ENCODE measurements at places on chromosomes 13 and 19. TPM values are rescaled to one million over a fixed set of nuclear protein-coding genes. Genes with fewer than 3 reads are reported as not detected.

FBN3 gene
- total RNA-seq: 0.06 TPM

GARIN5B gene
- total RNA-seq: not detected

UPK1A gene
- total RNA-seq: not detected

TTC9B gene
- total RNA-seq: not detected

NLRP9 gene
- total RNA-seq: not detected

BEST2 gene
- not detected for total RNA-seq

NTN5 gene
- total RNA-seq: 2.7 TPM

NBEA gene
- total RNA-seq: 4.2 TPM

PLK5 gene
- total RNA-seq: not detected

MEIOSIN gene
- total RNA-seq: not detected

GNG8 gene
- total RNA-seq: not detected

LRP3 gene
- total RNA-seq: not detected

UHRF1 gene
- total RNA-seq: 0.56 TPM

TNFRSF19 gene
- not detected for total RNA-seq

JUND gene
- total RNA-seq: 2,125 TPM

GIPC3 gene
- total RNA-seq: 0.49 TPM

ETV2 gene
- 1.1 TPM for total RNA-seq

ZNF723 gene
- total RNA-seq: not detected

TNFSF13B gene
- 0.98 TPM for total RNA-seq

DCAF15 gene
- total RNA-seq: 101 TPM

OSCAR gene
- total RNA-seq: 0.19 TPM

PLIN4 gene
- 0.14 TPM for total RNA-seq

SIGLECL1 gene
- not detected for total RNA-seq

CALR3 gene
- total RNA-seq: not detected

FFAR1 gene
- total RNA-seq: 0.92 TPM
